Nucleus accumbens (tissue), 56 donors: ENCODE measurements at places on chromosomes 13 and 19.
A peak's percentile ranks its signal among the peaks of the same experiment; 100 is the strongest.

- DNase-seq: no peak
Measured at GRCh38 chr13:31119966-31120700, 41.6 kb downstream of the HSPH1 start.

DNA sequence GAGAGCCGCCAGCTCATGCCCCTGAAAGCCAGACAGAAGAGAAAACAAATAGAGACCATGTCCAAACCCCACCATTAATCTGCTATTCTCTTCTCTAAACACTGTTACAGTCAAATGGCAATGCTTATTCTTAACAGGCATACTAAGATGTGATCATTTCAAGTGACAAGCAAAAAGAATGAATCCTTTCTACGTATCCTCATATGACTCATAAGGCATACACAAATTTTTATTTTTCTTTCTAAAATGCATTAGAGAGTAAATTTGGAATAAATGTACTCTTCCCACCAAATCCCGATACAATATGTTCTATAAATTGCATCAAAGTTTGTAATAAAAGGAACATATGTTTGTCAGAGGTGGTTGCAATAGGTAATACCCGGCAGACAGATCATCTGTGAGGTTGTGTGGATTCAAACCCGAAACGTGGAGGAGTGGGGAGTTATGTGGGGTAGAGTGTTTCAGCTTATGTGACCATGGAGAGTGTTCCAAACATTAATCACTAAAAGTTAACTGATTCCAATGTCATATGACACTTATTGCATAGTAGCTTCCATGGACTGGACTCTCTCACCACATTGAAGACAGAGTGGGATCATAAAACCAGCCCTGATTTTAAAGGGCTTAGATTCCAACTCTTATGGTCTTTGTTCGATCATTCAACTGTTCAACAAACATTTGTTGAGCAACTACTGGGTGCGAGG is 213.1 kb downstream of the DCLK1 start:
- DNase-seq: no peak

- no peak for DNase-seq
Measured at GRCh38 chr13:64680739-64681138, 2549.4 kb downstream of the PCDH9 start.

DNA sequence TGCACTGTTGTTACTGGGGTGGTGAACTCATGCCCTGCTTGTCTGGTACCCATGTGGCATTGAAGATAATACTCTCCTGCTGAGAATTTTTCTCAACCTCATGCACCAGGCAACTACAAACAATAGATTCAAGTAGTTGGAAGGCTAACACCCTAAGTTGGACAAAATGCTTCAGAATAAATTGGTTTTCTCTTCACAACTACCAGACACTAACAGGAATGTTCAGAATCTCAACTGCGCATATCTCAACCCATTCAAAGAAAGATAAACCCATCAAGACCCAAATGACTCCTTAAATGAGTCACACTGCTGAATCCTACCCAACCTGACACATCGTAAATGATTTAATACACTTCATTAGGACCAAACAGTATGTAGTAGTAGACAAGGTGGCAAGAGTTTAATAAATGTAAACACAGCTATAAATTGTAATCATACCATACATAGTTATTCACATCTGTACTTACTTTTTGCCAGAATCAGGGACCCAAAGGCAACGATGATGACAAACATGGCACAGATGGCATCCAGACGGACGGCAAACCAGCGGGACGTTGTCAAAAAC is 227.4 kb downstream of the ABCC4 start:
- no peak for DNase-seq

GRCh38 chr13:28531077-28531844 is 36.3 kb upstream of the FLT1 start:
- DNase-seq: no peak

DNA sequence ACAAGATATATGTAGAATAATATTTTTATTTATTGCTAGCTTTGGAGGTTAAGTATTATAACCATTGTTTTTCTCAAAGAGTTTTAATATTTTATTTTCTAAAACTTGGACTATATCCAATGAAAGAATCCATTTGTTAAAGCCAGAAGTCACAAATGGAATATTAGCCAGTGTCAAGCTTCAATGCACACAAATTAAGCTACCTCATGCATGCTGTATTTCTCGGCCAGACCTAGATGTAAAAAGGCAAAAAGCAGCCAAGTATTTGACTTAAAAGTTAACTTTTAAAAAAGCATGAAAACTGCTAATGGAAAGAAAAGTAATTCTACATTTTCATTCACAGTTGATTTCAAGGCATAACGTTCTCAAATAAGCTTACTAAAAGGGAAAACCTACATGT is 160.0 kb upstream of the ATXN8OS start:
- no peak for DNase-seq

DNA sequence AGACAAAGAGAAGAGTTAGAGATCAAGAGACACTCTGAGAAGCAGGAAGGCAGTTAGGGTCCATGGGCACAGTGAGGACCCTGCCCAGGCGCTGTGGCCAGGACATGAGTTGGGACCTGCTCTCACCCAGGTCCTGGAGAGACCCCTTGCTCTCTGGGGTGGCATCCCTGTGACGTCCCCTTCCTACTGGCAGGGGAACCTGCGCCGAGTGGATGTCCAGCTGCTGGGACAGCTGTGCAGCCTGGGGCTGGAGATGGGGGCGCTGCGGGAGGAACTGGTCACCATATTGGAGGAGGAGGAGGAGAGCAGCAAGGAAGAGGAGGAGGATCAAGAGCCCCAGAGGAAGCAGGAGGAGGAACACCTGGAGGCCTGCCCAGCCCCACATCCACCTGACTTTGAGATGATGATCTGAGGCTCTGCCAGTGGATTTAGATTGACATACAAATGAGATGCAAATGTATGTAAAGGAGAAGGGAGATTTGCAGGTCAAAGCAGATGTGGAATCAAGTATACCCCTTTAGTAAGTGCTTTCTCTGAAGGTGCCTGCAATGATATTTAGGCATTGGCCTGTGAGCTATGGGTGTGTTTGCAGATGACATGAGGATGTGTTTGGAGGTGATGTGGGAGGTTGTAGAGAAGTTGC is 978 bp downstream of the ERICH4 start:
- DNase-seq: no peak

- DNase-seq: no peak
Measured at GRCh38 chr13:43872181-43872580, 7.4 kb downstream of the CCDC122 start.

- no peak for DNase-seq
Measured at GRCh38 chr13:105363261-105364190, 1171.9 kb downstream of the EFNB2 start.

- DNase-seq: no peak
Measured at GRCh38 chr19:18227781-18228271, 1.6 kb upstream of the PDE4C start.

DNA sequence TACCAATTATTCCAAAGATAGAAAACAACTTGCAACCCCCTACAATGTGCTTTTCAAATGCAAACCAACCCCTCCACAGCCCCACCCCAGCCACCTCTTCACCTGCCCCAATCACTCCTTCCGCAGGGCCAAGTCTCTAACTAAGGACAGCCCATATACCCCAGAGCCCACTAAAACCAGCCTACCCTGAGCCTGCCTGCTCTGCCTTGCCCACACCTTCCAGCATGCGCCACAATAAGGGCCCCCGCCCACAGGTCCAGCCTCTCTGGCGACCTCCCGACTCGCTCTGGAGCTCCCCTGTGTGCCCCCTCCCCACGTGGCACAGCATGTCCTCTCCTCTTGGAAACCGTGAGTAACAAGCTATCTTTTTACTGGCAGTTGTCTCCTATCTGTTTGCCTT is 42.8 kb upstream of the MEDAG start:
- DNase-seq: no peak

GRCh38 chr19:47274891-47275761 is 441 bp downstream of the INAFM1 start:
- DNase-seq: no peak

- DNase-seq: no peak
Measured at GRCh38 chr13:111629016-111629415, 308.6 kb downstream of the TEX29 start.

DNA sequence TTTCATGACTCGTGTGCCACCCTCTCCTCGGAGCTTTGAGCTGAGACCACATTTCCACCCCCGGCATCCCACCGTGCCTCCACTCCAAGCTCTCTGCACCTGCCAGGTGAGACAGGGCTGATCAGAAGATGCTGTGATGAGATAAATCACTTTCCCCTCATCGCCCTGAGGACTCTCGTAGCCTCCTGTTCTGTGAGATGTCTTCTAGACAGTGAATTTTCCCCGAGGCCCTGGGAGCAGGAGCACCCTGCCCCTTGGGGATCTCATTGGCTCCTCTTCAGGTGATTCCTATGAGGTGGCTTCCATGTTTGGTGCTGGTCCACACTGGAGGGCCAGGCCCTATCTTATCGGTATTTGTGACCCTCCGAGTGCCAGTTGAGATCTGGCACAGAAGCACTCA is 154.0 kb upstream of the TSHZ3 start:
- DNase-seq: no peak

- DNase-seq: no peak
Measured at GRCh38 chr19:19587771-19588170, 30.7 kb downstream of the PBX4 start.

GRCh38 chr13:57666131-57666953 is 34.8 kb downstream of the PCDH17 start:
- DNase-seq: peak; percentile 27

DNA sequence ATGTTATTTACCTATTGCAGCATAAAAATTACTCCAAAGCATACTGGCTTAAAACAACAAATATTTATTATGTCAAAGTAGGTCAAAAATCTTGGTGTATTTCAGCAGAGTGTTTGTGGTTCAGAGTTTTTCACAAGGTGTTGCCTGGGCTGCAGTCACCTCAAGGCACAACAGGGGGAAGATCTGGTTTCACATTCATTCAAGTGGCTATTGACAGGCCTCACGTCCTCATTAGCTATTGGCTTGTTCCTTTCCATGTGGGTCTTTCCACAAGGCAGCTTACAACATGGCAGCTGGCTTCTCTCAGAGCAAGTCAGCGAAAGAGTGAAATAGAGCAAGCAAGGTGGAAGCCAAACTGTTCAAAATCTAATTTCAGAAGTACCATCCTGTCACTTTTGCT is 602.9 kb downstream of the OLFM4 start:
- DNase-seq: no peak

GRCh38 chr13:85651440-85651839 is 147.8 kb downstream of the SLITRK6 start:
- DNase-seq: no peak

GRCh38 chr13:101594936-101595335 is 142.5 kb downstream of the ITGBL1 start:
- DNase-seq: no peak

DNA sequence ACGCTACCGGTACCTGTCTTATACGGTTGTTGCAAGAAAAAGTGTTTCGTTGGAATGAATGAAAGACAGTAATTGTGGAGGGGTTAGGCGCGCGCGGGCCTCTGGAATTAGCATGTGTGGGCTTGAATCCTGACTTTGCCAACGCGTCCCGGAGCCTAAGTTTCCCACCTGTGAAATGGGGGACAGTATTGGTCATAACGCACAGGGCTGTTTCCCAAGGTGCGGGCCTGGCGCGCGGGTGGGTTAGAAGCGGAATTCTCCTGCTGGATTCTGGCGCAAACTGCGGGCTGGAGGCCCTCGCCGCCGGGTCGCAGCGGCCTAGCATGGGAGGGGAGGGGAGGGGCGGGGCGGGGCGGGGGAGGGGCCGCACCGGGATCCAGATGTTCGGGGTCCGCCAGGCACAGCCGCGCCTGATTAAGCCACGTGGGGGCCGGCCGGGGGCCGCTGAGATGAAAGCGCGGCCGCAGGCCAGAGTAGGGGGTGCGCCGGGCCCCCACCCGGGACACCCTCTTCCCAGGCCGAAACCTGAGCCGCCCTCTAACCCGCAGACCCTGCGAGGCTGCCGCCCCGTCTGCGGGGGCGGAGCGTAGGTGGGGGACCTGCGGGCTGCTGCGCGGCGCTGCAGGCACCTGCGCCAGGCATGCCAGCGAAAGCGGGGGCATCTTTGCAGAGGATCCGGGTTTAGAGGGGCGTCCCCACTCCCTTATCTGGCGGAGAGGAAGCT is 1.2 kb upstream of the TMEM59L start:
- no peak for DNase-seq

GRCh38 chr19:57620673-57621348 is 6.8 kb downstream of the ZNF134 start:
- no peak for DNase-seq

DNA sequence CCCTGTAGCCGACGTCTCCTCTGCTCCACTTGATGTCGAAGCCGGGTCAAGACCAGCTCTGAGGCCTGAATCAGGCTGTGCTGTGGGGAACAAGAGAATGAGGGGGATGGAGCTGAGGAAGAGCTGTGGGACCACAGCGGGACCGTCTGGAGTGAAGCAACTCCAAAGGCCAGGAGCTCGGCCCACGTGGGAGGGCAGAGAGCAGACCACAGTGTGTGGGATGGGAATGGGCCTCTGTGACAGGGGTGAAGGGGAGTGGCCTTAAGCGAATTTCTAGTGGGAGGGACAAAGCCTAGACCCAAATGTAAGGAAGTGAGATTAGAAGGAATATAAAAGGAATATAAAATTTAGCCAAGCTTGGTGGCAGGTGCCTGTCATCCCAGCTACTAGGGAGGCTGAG is 3.8 kb upstream of the SLC8A2 start:
- DNase-seq: no peak

- DNase-seq: no peak
Measured at GRCh38 chr19:35889370-35890112, 10.8 kb downstream of the NFKBID start.

- DNase-seq: no peak
Measured at GRCh38 chr19:50053119-50053518, 27.3 kb downstream of the ZNF473 start.

GRCh38 chr13:38421590-38422560 is 72.2 kb downstream of the UFM1 start:
- no peak for DNase-seq

- DNase-seq: no peak
Measured at GRCh38 chr19:49953416-49953815, 7.6 kb downstream of the SIGLEC11 start.
